Brain microvascular endothelial cell (primary cell): ENCODE measurements at places on chromosomes 2 and 18.

DNA sequence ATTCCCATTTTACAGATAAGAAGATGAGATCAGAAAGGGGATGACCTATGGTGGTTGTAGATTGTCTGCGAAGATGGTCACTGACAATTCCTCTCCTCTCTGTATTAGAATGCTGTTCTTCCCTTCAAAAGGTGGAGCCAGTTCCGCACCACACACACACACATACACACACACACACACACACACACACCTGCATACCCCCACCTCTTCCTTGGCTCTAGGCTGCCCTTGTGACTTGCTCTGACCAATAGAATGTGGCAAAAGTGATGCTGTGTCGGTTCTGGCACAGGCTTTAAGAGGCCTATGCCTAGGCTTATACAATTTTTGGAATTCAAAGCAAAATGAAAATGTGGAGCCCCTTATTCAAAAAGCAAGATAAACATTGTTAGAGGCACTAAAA lies 88.0 kb downstream of the ZFP36L2 start:
- DNase-seq: no peak

GRCh38 chr18:11320986-11321385 lies 171.6 kb upstream of the PIEZO2 start:
- DNase-seq: peak; percentile 68

DNA sequence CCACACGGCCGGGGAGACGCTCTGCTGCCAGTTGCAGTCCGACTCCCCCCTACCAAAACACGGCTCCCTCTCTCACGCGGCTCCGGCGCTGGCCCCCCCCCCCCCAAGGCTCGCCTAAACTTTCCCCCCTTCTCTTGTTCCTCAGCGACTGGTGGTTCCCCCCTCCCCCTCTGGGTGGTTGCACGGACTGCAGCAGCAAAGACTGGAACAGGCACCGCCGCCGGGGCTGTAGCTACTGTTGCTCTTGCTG lies 281 bp downstream of the XPO1 start:
- DNase-seq: no peak

GRCh38 chr2:66457545-66457944 lies 22.6 kb downstream of the MEIS1 start:
- no peak for DNase-seq

- DNase-seq: no peak
Observed at GRCh38 chr2:187593098-187593497, 38.9 kb upstream of the TFPI start.

GRCh38 chr2:73611193-73611592 lies 31.0 kb downstream of the NAT8 start:
- DNase-seq: no peak

- no peak for DNase-seq
Observed at GRCh38 chr2:9768388-9768787, 74.9 kb upstream of the TAF1B start.

GRCh38 chr2:10305715-10306114 lies 3.0 kb downstream of the HPCAL1 start:
- DNase-seq: no peak

GRCh38 chr2:6352906-6353515 lies 512.7 kb downstream of the CMPK2 start:
- peak; percentile 57 for DNase-seq

DNA sequence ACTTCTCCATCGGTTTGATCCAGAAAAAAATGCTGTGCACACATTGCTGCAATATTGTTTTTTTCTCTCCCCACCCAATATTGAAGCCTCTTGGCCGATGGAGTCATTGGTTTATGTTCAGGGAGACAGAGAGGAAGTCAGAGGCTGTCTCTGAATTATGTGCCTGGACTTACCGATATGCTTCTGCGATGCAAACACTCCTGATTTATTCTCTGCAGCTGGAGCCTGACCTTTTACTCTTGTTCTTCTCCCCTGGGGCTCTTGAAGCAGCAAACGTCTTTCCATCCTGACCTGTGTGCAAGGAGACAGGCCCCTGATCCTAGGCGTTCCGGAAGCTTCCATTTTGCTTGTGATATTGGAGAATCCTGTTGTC lies 99.6 kb downstream of the PTGR3 start:
- no peak for DNase-seq

DNA sequence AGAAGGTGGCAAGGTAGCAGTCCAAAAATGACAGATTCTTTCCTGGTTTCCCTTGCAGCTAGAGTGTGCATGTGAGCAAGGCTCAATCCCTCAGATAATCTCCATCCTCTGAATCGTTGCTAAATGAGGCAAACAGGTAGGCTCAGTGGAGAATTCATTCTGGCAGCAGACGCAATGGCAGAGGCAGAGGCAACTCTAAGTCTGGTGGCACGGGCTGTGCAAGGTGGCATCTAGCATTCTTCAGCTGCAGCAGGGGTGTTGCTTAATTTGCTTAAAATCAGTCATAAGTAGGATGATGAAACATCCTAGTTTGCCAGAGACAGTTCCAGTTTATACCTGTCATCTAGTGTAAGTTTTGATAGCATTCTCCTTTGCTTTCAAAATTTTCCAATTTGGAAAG lies 391.1 kb upstream of the MEX3C start:
- no peak for DNase-seq

- DNase-seq: no peak
Observed at GRCh38 chr2:152825834-152826233, 107.4 kb downstream of the ARL6IP6 start.

DNA sequence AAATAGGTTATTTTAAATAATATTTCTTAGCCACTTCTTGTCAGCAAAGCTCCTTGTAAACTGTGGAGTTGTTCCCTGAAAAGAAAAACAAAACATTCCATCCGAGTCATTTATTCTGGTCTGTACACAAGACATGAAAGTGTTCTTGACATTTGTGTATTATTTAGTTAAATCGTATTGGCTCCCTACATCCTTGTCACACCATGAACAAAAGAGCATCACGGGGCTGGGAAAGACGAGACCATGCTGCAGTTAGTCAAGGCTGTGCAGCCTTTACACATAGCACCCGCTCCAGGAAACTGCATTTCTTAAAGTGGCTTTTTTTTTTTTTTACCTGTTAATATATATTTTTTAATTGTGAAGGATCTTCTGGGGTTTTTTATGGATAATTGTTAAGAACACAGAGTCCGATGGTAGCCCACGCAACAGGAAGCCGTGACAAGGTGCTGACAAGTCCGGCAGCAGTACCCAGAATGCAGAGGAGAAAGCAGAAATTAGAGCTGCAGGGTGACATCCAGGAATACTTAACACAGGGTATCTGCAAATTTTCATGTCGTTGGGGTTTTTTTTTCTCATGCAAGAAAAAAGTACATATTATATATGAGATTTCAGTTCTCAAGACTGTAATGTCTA lies 588.4 kb downstream of the ARHGAP15 start:
- DNase-seq: no peak

DNA sequence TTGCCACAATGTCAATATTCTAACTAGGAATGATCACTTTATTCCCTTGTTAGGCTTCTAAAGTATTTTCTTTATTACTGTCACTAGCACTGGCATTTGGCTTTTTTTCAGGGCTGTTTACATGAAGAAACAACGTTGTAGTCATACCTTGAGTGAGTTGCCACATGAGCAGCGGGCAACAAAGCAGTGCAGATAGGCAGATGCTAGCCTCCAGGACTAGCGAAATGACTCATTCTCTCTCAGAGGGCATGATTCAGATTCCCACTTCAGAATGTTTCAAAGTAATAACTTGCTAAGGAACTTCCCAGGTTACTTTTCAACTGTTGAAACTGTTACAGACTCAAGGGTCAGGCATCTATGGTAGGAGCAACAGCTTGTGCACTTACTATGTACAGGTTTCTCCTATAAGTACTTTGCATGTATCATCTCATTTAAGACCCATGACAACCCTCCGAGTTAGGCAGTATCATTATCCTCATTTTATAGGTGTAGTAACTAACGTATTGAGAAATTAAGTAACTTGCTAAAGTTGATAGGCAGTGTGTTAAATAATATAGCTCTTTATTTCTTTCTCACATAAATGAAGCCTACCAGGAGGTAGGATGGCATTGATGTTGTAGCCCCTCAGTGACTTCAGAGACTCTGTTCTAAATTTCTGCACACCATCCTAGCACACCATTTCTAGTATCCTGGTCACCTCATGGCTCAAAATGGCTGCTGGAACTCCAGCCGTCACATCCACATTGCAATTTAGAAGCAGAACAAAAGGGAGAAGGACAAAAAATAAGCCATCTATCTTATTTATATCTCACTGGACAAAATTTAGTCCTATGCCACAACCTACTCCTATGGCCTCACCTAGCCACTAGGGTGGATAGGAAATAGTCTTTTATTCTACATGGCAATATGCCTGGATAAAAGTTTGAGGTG lies 83.3 kb downstream of the ICOS start:
- peak; percentile 49 for DNase-seq
